ENCODE measurements at places on chromosomes 1 and 21.

GRCh38 chr1:87452648-87453047 lies 124.0 kb downstream of the LMO4 start:
- DNase-seq: no peak

GRCh38 chr1:55055084-55055882 lies 15.9 kb downstream of the PCSK9 start:
- no peak for DNase-seq

GRCh38 chr1:230392920-230393521 lies 33.1 kb downstream of the PGBD5 start:
- DNase-seq: no peak

GRCh38 chr1:11981378-11982009 lies 1.2 kb downstream of the MFN2 start:
- no peak for DNase-seq

- DNase-seq: no peak
These were observed 185.7 kb downstream of the ST6GALNAC3 start for GRCh38 chr1:76260279-76260678.

GRCh38 chr21:37039411-37040075 lies 33.0 kb downstream of the RIPPLY3 start:
- no peak for DNase-seq

DNA sequence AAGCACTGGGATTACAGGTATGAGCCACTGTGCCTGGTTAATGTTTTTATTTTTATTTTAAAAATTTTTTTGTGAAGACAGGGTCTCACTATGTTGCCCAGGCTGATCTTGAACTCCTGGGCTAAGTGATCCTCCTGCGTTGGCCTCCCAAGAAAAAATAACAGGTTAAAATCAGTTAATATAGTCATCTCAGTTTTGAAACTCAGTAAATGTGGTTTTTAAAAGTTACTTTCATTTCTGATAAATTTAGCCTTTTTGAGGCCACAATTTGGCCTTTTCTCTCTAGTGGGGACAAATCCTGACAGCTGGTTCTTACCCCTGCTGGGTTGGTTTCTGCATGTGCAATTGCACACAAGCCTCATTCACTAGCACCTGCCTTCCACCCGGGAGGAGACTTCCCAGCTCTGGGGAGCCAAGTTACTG lies 13.3 kb downstream of the PMF1 start:
- no peak for DNase-seq

DNA sequence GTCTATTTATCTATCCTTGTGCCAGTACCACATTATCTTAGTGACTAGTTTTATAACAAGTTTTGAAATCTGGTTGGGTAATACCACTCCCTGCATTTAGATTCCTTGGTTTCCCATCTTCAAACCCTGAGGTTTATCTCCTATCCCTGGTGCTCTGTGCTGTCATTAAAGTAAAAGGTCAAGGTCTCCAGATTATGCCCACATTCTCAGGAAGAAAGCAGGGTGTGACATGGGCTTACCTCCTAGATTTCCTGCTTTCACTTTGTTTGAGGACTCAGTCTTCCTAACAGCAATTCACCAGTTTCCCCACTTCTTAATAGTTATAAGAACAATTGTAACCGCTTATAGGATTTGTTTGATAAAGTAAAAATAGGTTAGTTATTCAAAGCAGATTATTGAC lies 86.0 kb downstream of the CACHD1 start:
- no peak for DNase-seq

GRCh38 chr1:166087734-166088571 lies 78.8 kb downstream of the FAM78B start:
- no peak for DNase-seq

- no peak for DNase-seq
These were observed 8.7 kb downstream of the UBIAD1 start for GRCh38 chr1:11281518-11282331.

GRCh38 chr1:15799928-15800835 lies 7.3 kb downstream of the UQCRHL start:
- no peak for DNase-seq

DNA sequence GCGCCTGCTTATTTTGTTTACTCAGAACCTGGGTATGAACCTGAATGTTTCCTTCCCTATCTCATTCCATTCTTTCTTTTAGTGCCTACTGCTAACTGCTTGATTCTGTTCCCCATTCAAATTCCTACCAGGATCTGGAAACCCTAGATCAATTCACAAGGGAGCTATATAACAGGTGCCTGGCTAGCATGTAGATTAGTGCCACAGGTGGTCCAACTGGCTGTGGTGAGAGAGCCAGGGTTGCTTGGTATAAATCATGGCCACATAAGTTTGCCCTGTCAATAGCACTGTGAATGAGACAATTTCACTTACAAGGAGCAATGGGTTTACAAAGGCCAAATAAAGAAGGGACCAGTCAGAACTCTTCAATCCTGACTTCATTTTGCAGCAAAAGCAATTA lies 6.6 kb upstream of the PRPF38B start:
- DNase-seq: no peak

DNA sequence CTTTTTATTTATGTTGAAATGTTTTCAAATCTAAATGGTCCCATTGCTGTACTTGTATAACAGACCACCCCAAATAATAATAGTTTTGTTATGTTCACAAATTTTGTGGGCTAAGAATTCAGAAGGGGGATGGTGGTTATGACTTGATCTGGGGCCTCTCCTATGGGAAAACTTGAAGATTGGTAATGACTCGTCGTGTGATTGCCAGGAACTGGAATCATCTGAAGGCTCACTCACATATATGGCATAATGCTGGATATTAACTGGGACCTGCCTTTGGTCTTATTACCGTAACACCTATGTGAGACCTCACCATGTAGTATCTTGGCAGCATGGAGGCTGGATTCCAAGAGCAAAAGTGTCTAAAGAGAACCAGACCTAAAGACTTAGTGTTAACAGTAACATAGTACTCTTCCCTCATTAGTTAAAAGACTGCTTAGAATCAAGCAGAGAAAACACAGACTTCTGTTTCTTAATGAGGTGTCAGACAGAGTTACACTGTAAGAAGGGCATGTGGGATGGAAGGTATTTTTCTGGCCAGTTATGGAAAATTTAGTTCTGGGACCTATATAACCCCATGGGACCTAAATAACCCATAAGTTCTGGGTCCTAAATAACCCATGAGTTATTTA lies 11.9 kb downstream of the LYPLAL1 start:
- no peak for DNase-seq

- no peak for DNase-seq
These were observed 120.8 kb upstream of the RRP15 start for GRCh38 chr1:218164111-218164929.

GRCh38 chr1:153375511-153375910 lies at the start of gene S100A12:
S100A12 (minus strand) TSS chr1:153375621; CDS start chr1:153374592, 1,029 bp downstream.
- no peak for DNase-seq

- no peak for DNase-seq
These were observed at the start of gene BRINP2 for GRCh38 chr1:177170756-177171535. BRINP2 (plus strand) TSS chr1:177170958; CDS start chr1:177229877, 58,919 bp downstream.

DNA sequence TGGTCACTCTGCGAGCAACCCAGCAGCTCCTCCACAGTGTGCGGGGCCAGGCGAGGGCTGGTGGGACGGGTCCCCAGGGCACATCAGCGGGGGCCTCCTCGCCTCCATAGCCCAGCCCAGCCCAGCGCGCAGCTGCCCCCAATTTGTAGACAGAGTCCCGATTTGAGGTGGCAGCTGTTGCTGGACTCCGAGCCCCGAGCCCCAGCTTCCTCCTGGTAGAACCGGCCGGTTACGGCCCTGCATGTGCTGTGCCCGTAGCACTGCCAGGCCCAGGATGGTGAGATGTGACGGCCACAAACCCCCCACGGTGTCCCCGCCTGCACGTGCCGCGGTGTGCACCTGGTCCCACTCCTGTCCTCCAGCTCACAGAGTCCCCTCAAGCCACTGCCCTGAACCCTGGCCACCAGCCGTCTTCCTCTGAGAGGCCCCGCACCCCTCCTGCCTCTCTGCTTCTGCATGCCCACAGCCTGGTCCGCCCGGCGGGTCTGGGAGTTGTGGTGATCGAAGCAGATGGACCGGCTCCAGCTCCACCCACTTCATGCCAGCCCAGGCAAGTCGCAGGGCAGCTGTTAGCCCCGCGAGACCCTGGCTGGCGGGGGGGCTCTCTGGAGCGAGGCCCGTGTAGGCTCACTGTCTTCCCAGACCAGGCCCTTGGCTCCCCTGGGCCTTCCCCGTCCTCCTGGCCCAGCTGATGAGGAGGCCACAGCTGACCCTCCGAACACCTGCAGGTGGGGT lies 55.5 kb downstream of the MORN1 start:
- DNase-seq: no peak

DNA sequence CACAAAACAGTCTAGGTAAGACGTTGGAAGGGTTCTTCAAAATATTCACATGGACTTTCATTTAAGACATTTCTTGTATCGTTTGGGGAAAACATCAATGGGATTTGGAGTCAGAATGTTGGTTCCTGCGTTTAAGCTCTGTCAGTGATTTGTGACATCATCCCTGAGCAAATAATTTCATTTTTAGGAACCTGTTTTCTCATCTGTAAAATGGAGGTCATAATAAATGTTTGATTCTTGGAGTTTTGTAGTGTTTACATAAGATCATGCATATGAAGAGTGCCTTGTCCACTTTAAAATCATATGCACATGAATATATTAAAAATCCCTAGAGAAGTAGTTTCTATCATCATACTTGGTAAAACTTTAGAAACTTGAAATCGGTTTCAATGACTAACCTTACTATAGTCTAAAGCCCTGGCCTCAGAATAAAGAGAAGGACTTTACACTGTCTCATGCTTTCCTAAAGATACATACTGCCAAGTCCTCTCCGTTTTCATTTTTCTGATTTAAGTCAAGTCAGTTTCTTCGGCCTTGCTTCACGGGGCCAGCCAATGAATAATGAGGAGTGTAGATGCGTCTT lies 178.4 kb downstream of the ADSS2 start:
- no peak for DNase-seq

GRCh38 chr1:208090388-208091301 lies 153.5 kb downstream of the PLXNA2 start:
- no peak for DNase-seq
